ENCODE measurements at places on chromosomes 5 and 9. TPM values are rescaled to one million over a fixed set of nuclear protein-coding genes. Genes with fewer than 3 reads are reported as not detected.

- no peaks in the 10 kb centered on the region for H3K27me3 ChIP-seq
- no peak overlapping the region for H3K27ac ChIP-seq
- H3K36me3 ChIP-seq, result no peaks in the 10 kb centered on the region
- H3K4me1 ChIP-seq, result peaks cover 25% of the 10 kb centered on the region
These were observed 3.2 kb upstream of the TENT4A start for GRCh38 chr5:6710070-6710469.

GRCh38 chr9:121216271-121216805 is 14.7 kb upstream of the RAB14 start:
- H3K4me3 ChIP-seq, result no peak overlapping the region
- no peaks in the 10 kb centered on the region for H3K27me3 ChIP-seq
- no peaks in the 10 kb centered on the region for H3K4me1 ChIP-seq
- DNase-seq, result no peak

- H3K4me3 ChIP-seq, result no peak overlapping the region
- H3K27ac ChIP-seq, result peak overlapping the region; percentile 10
- peaks cover 17% of the 10 kb centered on the region for H3K4me1 ChIP-seq
- DNase-seq, result no peak
- no peaks in the 10 kb centered on the region for H3K27me3 ChIP-seq
These were observed 12.5 kb downstream of the SRFBP1 start for GRCh38 chr5:121974261-121974660.

DNA sequence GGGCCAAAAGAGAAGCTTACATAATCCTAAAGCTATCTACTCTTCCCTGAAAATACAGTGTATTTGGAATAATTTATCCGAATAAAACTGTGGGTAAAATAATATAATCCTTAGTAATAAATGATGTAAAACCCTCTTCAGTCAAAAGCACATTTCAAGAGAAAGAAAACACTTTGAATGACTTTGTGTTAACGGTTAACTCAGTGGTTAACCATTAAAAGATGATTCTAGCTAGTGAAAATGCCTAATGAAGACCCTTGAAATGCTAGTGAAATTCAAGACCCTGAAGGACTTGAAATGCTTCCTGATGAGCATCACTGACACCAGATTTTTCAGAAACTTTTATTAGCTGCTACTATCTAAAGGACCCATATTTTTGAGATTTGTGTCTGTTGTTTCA is 70.7 kb downstream of the COX7C start:
- no peaks in the 10 kb centered on the region for H3K36me3 ChIP-seq
- no peaks in the 10 kb centered on the region for H3K27me3 ChIP-seq
- H3K4me1 ChIP-seq, result no peaks in the 10 kb centered on the region
- H3K27ac ChIP-seq, result no peak overlapping the region
- DNase-seq, result no peak

DNA sequence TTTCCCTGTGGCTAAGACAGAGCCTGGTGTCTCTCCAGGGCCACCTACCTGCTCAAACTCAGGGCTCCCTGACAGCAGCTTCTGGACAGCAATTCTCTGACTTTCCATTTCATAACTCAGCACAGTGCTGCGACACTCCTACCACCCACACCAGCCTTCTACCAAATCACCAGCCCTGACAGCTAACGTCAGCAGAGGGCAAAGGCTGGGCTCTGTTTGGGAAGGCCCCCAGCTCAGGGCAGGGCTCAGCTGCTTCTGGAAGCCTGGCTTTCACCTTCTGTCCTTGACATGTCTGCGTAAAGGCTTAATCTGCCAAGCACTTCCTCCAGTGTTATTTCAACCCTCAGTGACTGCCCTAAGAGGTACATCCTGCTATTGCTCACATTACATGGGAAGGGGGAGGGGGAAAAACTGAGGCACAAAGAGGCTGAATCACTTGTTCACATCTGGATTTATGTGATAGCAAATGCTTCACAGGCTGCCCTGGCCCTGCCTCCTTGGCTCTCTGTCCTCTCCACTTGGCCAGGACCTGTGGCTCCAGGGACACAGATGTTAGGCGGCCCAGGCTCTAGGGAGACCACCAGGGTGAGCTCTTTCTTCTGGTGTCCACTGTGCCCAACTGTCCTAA is 102.5 kb upstream of the PANK3 start:
- no peak for DNase-seq
- no peaks in the 10 kb centered on the region for H3K36me3 ChIP-seq
- H3K4me1 ChIP-seq, result no peaks in the 10 kb centered on the region

APBB3 gene
- total RNA-seq, result 47.3 TPM

GRCh38 chr5:53478411-53479044 is 1.9 kb upstream of the FST start:
- no peaks in the 10 kb centered on the region for H3K4me1 ChIP-seq
- H3K36me3 ChIP-seq, result no peaks in the 10 kb centered on the region
- DNase-seq, result no peak
- no peak overlapping the region for H3K27ac ChIP-seq
- peak overlapping the region; percentile 66 for H3K4me3 ChIP-seq

- H3K27ac ChIP-seq, result no peak overlapping the region
- H3K27me3 ChIP-seq, result no peaks in the 10 kb centered on the region
- DNase-seq, result no peak
- peaks cover 3% of the 10 kb centered on the region for H3K36me3 ChIP-seq
- H3K4me1 ChIP-seq, result no peaks in the 10 kb centered on the region
These were observed 4.7 kb downstream of the ERCC6L2 start for GRCh38 chr9:95880021-95880690.

DNA sequence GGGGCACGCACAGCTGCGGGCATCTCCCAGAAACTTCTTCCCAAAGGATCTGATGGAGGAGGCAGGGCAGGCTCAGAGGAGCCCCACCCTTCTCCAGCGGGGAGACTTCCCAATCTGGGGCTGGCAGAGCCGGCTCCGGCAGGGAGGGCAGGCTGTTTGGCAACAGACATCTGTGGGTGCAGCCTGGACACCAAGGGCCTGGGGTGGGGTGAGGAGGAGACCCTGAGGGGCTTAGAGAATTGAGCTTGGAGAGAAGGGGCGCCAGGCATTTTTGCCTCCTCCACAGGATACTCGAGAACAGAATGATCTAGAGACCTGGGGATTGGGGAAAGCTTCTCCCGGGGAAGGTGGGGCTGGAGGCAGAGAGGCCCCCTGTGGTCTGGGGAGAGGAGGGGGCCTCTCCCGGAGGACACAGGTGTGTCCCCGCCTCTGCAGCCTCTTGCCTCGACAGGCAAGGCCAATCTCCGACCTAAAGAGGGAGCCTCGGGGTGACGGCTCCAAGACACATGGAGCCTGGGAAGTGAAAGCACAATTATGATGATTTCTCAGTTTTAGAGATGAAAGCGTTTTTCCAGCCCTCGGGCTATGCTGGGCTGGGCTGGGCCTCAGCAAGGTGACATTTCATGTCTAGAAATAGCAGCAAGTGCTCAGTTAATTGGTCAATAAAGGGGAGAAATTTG is 8.4 kb downstream of the LHX3 start:
- no peaks in the 10 kb centered on the region for H3K4me1 ChIP-seq
- no peaks in the 10 kb centered on the region for H3K36me3 ChIP-seq
- no peak overlapping the region for H3K27ac ChIP-seq
- no peak overlapping the region for H3K4me3 ChIP-seq
- no peak for DNase-seq

DNA sequence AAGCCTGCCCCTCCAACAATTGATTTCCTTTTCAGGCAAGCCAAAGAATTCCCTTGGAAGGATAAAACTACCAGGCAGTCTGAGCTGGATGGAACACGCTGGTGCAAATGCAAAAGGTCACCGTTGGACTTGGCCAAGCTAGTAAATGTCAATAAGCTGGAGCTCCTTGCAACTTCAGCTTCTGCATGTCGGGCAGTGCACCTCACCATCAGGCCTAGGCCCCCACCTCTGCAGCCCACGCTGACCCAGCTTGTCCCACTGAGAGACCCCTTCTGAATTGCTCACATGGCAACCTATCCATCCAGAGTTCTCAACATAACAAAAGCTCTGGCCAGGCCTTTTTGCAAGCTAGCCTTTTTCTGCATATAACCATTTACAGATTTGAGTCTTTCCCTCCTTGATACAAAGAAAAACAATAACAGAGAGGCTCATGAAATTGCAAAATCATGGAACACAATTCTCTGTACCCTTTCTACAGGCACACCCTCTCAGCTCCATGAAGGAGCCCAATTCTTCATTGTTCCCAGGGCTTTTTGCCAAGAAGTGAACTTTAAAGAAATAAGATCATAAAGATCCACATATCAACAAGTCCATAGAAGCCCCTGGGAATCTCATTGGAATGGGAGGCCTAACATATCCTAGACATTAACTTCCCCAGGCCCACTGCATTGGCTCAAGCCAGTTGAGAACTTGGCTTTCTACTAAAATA is 123.9 kb upstream of the SLIT3 start:
- no peaks in the 10 kb centered on the region for H3K36me3 ChIP-seq
- no peaks in the 10 kb centered on the region for H3K27me3 ChIP-seq
- H3K4me1 ChIP-seq, result no peaks in the 10 kb centered on the region
- DNase-seq, result no peak

- no peak overlapping the region for H3K27ac ChIP-seq
- no peaks in the 10 kb centered on the region for H3K27me3 ChIP-seq
These were observed 26.7 kb downstream of the SRFBP1 start for GRCh38 chr5:121988488-121988887.
